ENCODE measurements at places on chromosomes 2 and 18.

- DNase-seq, result no peak
Observed at GRCh38 chr2:85525567-85525966, 13.4 kb upstream of the MAT2A start.

DNA sequence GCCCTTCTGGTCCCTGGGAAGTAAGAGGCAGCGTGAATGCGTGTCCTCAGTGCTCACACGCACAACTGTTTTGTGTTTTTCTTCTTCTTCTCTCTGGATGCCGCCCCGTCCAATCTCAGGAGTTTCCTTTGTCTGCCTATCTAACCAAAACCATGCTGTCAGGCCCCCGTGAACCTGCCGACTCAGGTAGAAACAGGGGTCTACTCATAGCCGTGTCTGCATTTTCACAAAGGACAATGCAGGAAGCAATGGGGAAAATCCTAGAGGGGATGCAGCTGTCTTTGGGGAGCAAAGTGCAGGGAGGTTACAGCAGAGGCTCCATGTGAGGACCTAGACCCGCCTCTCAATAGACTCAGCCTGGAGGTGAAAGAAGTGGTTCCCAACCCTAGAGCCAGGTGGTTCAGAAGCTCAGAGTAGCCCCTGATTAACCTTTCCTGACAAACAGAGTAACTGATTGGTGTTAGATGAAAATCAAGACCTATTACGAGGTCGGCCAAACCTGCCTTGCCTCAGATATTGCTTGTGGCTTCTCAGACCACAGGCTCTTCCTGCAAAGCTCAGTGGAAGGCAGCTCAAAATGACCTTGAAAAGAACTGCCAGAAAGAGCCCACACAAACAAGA lies 49.3 kb downstream of the CD226 start:
- peak; percentile 47 for DNase-seq

- DNase-seq, result no peak
Observed at GRCh38 chr18:48831802-48832201, 119.0 kb downstream of the SMAD7 start.

DNA sequence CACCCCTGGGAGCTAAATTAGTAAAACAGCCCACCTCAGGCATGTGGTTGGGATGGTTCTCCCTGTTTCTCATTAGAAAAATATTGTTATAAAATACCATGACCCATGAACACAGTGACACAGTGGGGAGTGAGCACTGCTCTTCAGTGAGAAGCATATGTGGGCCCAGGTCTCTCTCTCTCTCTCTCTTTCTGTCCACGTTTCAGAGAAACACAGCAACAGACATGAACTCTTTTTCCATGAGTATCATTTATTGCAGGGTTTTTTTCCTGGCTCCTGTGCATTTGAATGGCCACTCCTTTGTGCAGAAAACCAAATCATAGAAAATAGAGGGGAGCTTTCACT lies 41.2 kb downstream of the CYRIA start:
- DNase-seq, result no peak

GRCh38 chr2:209772290-209772685 lies 656 bp downstream of the UNC80 start:
- no peak for DNase-seq

DNA sequence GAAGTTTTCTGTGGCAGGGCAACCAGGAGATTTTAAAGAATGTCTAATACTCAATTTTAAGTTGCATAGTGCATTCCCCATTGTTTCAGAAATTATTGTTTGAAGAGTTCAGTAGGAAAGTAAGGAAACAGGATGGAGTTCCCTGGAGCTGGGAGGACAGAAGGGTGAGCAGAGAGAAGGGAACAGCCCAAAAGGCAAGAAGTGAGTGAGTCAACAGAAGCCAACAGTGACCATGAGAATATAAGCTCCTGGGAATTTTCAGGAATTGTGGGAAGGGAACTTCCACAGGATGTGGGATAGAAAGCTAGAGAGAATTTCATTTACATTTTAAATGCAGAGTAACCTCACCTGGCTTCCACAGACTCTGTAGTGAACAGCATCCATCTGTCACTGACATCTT lies 268.1 kb upstream of the ATP5MC3 start:
- no peak for DNase-seq

DNA sequence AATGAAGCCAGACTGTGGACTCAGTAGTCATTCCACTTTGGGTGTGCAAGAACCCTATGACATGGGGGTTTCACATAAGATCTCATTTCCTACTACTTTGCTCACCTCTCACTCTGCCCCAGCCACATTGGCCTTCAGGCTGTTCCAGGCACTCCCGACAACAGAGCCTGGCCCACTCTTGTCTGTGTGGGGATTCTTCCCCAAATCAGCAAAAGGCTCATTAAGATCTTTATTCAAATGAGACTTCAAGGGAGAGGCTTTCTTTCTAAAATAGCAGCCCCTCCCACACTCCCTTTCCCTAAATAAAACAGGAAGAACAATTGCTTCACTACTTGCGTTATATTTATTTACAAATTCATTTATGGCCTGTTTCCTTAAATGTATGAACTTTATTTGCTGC lies 3.5 kb upstream of the CDC42EP3 start:
- no peak for DNase-seq

- no peak for DNase-seq
Observed at GRCh38 chr2:86305915-86306254, 31.5 kb downstream of the REEP1 start.
